ENCODE measurements at places on chromosomes 16 and 17. TPM values are rescaled to one million over a fixed set of nuclear protein-coding genes. Genes with fewer than 3 reads are reported as not detected.

GRCh38 chr16:66961914-66962313 is 848 bp downstream of the CES3 start:
- peak; percentile 27 for DNase-seq

DNA sequence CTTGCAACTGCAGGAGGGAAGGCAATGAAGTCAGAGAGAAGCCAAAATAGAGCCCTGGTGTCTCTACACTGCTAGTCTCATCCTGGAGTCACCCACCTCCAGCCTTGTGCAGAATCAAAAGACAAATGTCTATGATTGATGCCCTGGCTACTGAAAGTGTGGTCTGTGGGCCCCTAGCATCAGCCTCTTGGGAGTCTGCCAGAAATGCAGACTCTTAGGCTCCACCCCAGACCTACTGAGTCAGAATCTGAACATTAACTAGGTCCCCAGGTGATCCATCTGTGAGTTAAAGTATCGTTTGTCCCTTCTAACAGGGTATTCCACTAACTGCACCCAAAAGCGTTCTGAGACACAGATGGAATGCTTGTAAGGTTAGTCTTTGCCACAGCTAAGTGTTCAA is 21.2 kb downstream of the EARS2 start:
- DNase-seq = no peak

GRCh38 chr16:81774348-81774747 is 4.7 kb upstream of the PLCG2 start:
- DNase-seq = no peak

GRCh38 chr17:71966055-71966454 is 154.8 kb upstream of the SOX9 start:
- DNase-seq = no peak

DNA sequence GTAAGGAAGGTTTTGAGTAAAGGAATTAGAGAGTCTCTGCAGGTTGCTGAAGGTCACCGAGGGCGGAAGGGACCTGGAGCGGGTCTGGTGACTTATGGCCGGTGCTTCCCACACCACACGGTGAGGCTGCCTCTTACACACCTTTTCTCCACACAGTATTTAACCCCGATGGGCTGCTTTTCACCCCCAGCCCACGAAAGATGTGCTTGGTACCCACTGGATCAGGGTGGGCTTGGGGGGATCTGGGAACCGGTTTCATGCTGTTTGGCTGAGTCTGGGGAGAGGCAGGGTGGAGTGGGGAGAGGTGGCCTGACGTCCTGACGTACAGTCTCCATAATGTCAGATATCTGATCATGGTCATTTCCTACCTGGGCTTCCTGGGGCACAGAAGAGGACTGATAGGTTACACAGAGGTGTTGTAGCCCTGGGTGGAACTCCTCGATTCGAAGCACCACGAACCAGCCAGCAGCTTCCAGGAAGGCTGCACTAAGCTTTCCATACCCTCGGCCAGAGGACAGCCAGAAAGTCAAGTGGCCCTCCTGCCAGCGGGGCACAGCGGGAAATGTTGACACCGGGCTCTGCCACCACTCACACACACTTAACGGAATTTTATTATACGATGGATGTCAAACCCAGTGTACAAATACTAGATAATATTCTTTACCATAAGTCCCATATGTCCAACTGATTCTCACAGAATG is 34.0 kb downstream of the OR1D5 start:
- DNase-seq = no peak

GRCh38 chr16:55338646-55339045 is 14.6 kb downstream of the IRX6 start:
- DNase-seq = no peak

- no peak for DNase-seq
Measured at GRCh38 chr16:4313563-4314531, 2.0 kb upstream of the GLIS2 start.

GRCh38 chr17:40541060-40541872 is 24.0 kb downstream of the CCR7 start:
- DNase-seq = peak; percentile 75

DNA sequence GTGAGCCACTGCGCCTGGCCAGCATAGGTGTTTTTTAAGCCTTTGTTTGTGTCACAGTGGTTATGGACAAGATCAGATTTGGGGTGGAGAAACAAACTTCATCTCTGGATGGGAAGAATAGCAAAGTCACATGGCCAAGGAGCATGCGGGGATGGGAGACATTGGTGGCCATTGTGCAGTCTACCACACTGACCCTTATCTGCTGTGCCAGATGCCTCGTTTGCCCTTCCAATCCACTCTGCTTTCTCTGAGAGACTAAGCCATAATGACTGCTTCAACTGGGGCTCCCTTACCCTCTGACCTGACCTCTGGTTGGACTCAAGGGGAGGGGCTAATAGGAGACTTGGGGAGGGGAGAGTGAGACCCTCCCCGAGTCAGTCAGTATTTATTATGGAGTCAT is 166.8 kb downstream of the PRKCB start:
- DNase-seq = no peak

DNA sequence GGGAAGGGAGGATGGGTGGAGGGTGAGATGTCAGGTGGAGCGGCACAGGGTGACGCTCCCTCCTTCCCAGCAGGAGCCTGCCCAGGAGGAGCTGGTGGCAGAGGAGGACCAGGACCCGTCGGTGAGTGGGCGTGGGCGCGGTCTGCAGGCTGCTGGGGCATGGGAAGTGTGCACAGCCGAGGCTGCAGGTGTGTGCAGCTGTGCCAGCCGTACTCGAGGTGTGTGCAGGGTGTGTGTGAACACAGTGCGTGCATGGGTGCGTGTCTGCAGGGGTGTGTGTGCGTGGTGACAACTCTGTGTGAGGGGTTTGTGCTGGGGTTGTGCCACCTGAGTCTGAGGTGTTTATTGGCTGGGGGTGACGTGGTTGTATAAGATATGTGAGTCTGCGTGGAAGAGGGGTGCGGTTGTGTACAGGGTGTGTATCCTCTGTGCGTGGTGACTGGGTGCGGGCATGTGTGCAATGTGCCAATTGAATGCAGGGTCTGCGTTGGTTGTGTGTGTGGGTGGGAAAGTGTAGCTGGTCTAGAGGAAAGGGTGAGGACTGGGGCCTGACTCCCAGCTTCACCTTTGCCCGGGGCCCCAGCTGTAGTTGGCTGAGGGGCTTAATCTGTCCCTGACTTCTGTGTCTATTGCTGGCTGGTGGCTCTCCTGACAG is 670 bp downstream of the TNFSF12 start:
- peak; percentile 52 for DNase-seq

GRCh38 chr17:80575057-80575875 is 30.6 kb downstream of the RPTOR start:
- peak; percentile 93 for DNase-seq

- DNase-seq = no peak
Measured at GRCh38 chr17:73485130-73485529, 159.1 kb downstream of the SDK2 start.

GRCh38 chr17:75316253-75316652 is 27.0 kb upstream of the SLC25A19 start:
- no peak for DNase-seq

GRCh38 chr17:40342504-40343218 is 21.9 kb downstream of the GJD3 start:
- DNase-seq = no peak

GRCh38 chr16:70665806-70666735 is 19.7 kb downstream of the IL34 start:
- no peak for DNase-seq

The ALOX15 gene
- total RNA-seq = not detected

The MYOCD gene
- not detected for total RNA-seq

The GUCY2D gene
- total RNA-seq = not detected

The PRSS33 gene
- not detected for total RNA-seq

The KRT28 gene
- not detected for total RNA-seq

The FAM171A2 gene
- total RNA-seq = 0.10 TPM

The PRSS36 gene
- total RNA-seq = 0.85 TPM

The RPGRIP1L gene
- 5.1 TPM for total RNA-seq
